ENCODE measurements at places on chromosomes 4 and X.
A peak's percentile ranks its signal among the peaks of the same experiment; 100 is the strongest.

GRCh38 chr4:146029147-146029546 is 90.5 kb upstream of the ZNF827 start:
- DNase-seq = no peak

DNA sequence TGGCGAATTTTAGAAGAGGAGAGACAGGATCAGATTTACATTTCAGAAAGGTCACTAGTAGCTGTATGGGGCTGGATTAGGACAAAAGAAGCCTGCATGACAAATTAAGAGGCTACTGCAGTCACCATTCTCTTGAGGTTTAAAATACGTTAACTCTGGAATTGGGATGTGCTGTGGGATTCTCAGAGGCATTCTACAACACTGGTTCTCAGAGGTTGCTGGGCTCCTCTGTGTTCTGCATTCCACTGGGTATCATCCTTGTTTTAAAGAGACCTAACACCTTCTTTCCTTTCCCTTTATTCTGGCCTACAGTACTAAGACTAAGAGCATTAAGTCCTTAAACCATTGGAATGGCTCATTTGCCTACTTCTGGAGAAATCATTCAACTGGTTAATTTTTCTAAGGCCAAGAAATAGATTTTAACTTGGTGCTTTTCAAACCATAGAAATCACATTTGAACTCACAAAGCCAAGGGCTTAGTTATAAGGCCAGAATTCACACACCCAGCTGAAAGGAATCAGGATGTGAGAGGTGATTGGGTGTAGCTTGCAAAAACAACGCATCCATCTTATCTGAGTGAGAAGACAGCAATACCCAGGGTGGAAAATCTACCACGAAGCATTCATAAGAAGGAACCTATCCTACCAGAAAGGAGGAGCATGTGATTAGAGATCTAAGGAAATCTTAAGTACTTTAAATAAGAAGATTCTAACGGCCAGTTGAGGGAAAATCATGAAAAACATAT is 116.6 kb downstream of the SHISA3 start:
- DNase-seq = no peak

DNA sequence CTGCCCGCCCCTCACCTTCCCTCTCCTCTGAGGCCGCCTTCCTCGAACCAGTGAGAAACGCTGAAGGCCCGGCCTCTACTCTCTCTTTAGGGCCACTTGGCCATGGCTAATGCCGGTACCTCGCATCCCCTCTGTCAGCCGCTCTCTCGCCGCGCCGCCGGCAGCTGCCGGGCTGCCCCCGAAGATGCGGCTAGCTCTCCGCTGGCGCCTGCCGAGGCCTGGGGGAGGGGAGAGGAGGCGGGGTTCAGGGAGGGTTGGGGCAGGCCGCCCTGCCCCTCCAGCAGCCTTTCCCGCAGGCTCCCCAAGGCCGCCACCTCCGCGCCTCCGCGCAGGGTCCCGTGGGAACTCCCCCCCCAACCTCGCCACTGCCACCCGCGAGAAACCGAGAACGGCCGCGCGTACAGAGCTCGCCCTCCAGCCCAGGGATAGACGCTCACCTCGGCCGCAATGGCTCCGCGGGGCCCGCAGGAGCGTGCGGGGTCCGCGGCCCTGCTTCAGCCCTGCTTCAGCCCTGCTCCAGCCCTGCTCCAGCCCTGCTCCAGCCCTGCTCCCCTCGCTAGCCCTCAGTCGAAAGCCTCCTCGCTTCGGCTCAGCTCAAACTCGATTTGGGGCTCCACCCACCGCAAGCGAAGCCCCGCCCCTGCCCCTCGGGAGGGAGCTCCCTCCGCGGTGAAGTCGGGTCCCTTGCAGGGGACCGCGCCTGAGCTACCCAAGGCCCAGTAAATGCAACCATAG is at the start of gene HUWE1:
TSS of gene HUWE1 (minus strand) at position 569 of the 735 bp plus-strand sequence. CDS start 32,612 bp downstream, outside the sequence.
- peak; percentile 89 for DNase-seq

DNA sequence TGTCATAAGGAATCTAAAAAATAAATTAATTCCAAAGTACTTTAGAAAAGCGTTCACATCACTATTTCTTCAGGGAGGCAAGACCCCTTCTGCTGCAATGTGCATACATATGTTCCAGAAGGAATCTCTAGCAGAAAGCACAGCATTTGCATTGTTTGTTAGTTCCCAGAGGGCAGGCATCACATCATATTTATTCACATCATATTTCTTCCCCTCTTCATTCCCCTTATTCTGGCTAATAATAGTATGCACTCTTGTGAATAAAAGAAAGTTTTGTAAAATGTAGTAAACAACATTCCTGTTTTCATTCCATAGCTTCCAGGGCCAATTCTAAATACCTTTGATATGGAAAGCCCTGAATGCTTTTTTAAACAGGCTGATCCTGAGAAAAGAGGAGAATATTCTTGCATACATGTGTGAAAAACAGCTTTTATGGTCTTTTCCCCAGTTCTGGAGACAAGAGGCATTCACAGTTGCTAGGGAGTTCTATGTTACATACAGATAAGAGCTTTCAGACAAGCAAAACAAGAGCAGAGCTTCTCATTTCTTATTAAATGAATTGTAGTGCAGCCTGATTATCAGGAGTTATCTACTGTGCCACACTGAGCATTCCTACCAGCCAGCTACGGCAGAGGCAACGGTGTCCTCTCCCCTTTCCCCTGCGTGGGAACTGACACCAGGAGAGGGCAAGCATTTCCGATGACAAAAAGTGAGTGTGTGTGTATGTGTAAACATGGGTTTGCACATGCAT is 15.2 kb downstream of the GATB start:
- DNase-seq = no peak

DNA sequence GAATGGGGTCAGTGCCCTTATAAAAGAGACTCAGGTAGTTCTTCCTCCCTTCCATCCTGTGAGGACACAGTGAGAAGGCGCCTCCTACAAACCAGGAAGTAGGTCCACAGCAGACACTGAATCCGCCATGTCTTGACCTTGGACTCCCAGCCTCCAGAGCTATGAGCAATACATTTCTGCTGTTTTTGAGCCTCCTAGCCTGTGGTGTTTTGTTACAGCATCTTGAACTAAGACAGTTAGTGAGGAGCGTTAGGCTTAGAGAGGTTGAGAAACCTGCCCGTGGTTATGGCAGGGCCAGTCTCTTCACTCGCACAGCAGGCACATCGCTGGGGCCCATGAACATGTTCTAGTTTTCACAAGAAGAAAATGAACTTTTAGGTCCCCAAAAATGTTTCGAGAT is 19.7 kb downstream of the SHROOM2 start:
- DNase-seq = no peak

DNA sequence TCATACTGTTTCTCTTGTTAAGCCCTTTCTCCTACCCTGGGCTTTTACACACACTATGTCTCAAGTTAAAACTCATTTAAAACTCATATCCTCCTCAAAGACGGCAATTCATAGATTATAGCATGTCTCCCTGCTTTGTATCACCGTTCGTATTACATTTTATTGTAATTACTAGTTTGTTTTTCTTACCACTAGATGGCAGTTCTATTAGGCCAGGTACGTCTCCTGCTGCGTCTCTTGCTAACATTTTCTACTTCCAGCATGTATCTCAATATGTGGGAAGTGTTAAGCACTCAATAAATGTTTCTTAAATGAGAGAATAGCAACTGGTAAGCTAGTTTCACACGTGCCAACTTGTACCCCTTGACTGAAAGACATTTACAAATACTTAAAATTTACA is 450.3 kb upstream of the PCDH7 start:
- no peak for DNase-seq

DNA sequence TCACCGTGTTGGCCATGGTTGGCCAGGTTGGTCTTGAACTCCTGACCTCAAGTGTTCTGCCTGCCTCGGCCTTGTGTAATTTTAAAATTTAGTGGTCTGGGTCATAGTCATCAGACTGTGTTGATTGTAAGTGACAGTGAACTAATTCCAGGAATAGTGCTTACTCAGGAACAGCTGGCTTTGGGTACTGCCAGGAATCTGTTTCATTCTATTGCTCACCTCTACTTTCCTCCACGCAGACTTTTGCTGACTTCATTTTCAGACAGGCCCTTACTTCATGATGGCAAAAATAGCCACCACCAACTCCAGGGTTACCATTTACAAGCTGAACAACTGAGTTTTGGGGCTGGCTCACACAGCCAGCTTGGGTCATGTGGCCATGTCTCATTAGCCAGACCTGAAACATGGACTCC is 54.6 kb downstream of the FNIP2 start:
- DNase-seq = peak; percentile 6

GRCh38 chr4:79607979-79608378 is 200.0 kb upstream of the GK2 start:
- no peak for DNase-seq

DNA sequence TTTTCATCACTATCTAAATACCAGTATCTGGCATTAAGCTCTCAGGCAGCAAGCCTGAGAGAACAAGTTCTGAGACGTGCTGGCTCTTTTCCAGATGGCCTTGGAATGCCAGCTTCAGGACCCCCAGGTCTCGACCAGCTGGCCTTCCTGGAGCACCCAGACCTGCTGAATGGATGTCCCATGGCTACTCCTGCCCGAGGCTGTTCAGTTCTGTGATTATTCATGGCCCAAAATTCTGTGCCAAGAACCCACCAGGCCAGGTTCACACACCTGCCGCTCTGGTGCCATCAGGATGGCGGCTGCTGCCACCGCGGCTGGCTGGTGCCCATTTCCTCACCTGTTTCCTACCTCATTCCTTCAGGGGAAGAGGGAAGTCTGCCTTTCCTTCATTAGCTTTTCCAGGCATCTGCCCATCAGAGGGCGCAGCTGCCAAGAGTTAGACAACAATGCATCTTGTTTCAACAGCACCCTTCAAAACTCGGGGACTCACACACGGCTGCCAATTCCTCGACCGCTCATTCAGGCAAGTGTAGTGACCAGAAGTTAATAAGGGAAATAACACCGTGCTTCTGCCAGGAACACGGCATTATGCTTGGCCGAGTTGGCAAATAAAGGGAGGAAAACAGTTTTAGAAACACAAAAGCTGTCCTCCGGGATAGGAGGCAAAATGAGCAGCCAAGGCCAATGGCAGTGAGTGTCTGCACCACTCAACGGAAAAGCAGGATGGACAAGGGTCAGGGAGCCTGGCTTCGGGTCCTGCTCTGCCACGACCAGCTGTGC is 173.8 kb downstream of the NSUN7 start:
- no peak for DNase-seq

- DNase-seq = no peak
Measured at GRCh38 chrX:119871245-119871598, 311 bp downstream of the RNF113A start.

DNA sequence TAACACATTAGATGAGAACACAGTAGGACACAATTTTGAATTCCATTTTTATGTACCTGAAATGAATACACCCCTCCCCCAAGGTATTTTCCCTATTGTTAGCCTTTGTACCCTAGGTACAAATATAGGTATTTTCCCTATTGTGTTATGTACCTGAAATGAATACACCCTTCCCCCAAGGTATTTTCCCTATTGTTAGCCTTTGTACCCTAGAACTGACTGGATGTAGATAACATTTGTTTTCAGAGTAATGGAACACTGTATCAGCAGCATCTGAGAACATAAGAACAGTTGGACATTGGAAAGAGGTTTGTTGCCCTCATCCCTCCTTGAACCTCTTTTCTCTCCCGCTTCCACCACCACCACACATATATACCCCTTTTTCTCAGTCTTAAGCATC is 37.6 kb downstream of the YIPF6 start:
- no peak for DNase-seq

DNA sequence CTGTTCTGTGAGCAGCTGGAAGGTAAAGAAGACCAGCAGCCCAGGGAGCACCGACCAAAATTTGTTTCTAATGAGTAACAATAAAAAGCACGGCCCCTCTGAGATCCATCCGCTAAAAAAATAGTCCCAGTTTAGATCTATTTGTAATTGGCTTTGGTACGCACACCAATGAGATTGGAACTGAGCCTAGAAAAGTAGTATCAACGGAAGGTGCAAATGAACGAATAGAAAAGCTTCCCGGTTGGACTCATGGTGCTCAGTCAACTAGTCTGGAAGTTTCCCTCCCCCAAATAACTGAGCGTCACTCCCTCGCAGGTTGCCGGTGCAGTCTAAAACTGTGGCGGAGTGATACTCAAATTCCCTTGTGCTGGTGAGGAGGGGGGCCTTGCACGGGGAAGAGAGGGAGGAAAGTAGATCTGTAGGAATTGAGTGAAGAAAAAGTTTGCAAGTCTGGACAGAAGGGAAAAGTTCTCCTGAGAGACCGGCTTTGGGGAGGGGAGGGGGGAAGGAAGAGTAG is at the start of gene COL4A5:
TSS of gene COL4A5 (plus strand) at position 413 of the 517 bp plus-strand sequence. CDS start 288 bp downstream, outside the sequence.
- DNase-seq = no peak

- DNase-seq = no peak
Measured at GRCh38 chr4:92566269-92566668, 262.5 kb downstream of the GRID2 start.

GRCh38 chr4:187849556-187850225 is 145.9 kb upstream of the ZFP42 start:
- DNase-seq = no peak
